Neural crest cell (in vitro differentiated cells): ENCODE measurements at places on chromosomes 4 and X. TPM values are rescaled to one million over a fixed set of nuclear protein-coding genes. Genes with fewer than 3 reads are reported as not detected.

The NPNT gene
- total RNA-seq, result not detected in 2 replicates

The TBX22 gene
- 0.26 TPM in 1 of 2 replicates, not detected in the other for total RNA-seq

The PHOX2B gene
- 28.4 and 28.5 TPM in 2 replicates for total RNA-seq

The XK gene
- 0.12 and 0.20 TPM in 2 replicates for total RNA-seq

The CDX4 gene
- total RNA-seq, result not detected in 2 replicates

The MAGEA1 gene
- not detected in 2 replicates for total RNA-seq

The PGM2 gene
- total RNA-seq, result 28.5 and 28.7 TPM in 2 replicates

The UGT2B11 gene
- not detected in 2 replicates for total RNA-seq

The FREM3 gene
- not detected in 2 replicates for total RNA-seq

The AWAT2 gene
- total RNA-seq, result not detected in 2 replicates
